Large intestine (tissue), 12 donors: ENCODE measurements at places on chromosomes 1 and 21. TPM values are rescaled to one million over a fixed set of nuclear protein-coding genes. Genes with fewer than 3 reads are reported as not detected.
A peak's percentile ranks its signal among the peaks of the same experiment; 100 is the strongest.

- peak; percentile 62 for DNase-seq
- no peak overlapping the region for H3K4me3 ChIP-seq
- no peak overlapping the region for H3K27ac ChIP-seq
- no peaks in the 10 kb centered on the region for H3K4me1 ChIP-seq
- H3K27me3 ChIP-seq = peaks cover 2% of the 10 kb centered on the region
- H3K36me3 ChIP-seq = peaks cover 2% of the 10 kb centered on the region
These were observed 17.0 kb downstream of the TFF3 start for GRCh38 chr21:42298237-42298636.

S100A4 gene
- 18.0 TPM for polyA plus RNA-seq

RGSL1 gene
- polyA plus RNA-seq = not detected

TINAGL1 gene
- 37.7 TPM for polyA plus RNA-seq
